ENCODE measurements at places on chromosomes 2 and 18.

DNA sequence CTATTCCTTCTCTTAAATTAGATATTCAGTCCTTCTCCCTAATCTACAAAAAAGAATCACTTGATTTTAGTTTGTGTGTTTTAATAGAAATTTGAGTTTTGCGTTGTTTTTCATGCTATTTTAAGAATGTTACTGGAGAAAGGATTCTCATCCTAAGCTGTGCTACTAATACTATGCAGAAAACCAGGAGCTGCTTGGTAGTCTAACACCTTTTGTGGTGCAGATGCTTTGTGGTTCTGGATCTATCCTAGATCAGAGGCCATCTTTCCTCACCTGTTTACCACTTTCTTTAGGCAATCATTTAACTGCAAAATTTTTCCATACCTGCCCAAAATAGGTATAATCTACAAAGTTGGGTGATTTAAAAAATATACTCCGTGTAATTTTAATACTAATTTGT is 823.6 kb downstream of the CPS1 start:
- no peak for DNase-seq

- no peak for DNase-seq
Measured at GRCh38 chr2:134348239-134348638, 94.4 kb downstream of the MGAT5 start.

DNA sequence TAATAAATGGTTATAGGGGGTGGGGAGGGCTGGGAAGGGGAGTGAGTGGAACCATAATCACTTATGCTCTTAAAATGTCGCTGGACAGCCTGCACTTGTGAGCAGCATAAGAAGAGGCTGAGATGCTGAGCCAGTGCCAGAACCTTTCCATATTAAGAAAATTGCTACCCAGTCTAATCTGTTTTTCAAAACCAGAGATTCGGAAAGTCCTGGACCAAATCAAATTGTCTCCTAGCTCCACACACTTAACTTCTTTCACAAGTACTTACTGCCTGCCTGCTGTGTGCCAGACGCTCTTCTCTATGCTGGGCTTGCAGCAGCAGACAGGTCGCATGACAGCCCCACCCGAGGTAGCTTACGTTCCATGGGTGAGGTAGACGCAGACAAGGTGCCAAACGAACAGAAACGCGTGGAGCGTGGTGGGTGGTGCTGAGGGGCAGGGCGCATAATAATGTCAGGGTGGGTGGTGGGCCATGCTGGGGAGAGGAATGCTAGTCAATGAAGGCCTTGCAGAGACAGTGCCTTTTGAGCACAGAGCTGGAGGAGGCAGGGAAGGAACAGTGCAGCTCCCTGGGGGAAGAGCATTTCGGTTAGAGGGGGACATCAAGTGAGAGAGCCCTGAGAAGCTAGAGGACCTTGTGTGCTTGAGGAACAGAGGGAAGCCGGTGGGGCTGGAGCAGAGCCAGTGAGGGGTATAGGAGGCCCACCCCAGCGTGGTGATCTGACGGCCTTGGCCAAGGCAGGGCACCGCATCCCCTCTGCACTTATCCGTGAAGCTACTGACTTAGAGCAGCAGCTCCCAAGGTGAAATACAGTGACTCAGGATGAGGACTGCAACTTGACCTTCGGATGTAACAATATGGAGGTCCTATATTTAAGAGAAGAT is 123.5 kb upstream of the DAPL1 start:
- DNase-seq, result no peak

DNA sequence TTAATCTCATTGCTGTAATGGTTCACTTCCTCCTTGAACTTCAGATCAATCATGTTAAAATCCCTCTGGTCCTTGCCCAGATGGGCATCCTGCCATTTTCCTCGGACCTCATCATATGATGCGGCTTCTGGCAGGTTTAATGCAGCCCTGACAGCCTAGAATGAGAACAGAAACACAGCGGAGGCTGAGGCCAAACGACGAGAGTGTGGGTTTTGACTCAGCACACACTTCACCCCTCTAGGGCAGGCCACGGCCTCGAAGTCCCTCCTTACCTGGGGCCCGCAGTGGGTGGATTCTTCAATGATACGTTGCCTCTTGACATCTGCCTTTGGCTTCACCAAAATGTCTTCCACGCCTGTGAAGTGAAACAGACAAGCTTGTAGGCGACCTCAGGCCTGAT is 56.8 kb downstream of the POLR1A start:
- no peak for DNase-seq

- DNase-seq, result no peak
Measured at GRCh38 chr2:172048508-172049503, 36.5 kb upstream of the DLX1 start.

GRCh38 chr2:50611351-50611871 is 420.5 kb downstream of the NRXN1 start:
- DNase-seq, result no peak

GRCh38 chr18:54805571-54806334 is 22.5 kb upstream of the RAB27B start:
- DNase-seq, result no peak

- no peak for DNase-seq
Measured at GRCh38 chr2:132426033-132426432, 9.4 kb downstream of the GPR39 start.

GRCh38 chr2:19138264-19138825 is 220.1 kb downstream of the OSR1 start:
- DNase-seq, result no peak

- DNase-seq, result no peak
Measured at GRCh38 chr18:56196495-56197225, 441.7 kb downstream of the TXNL1 start.

- no peak for DNase-seq
Measured at GRCh38 chr2:217868911-217869334, 133.9 kb downstream of the TNS1 start.

- DNase-seq, result no peak
Measured at GRCh38 chr18:10241579-10241978, 212.9 kb upstream of the APCDD1 start.

DNA sequence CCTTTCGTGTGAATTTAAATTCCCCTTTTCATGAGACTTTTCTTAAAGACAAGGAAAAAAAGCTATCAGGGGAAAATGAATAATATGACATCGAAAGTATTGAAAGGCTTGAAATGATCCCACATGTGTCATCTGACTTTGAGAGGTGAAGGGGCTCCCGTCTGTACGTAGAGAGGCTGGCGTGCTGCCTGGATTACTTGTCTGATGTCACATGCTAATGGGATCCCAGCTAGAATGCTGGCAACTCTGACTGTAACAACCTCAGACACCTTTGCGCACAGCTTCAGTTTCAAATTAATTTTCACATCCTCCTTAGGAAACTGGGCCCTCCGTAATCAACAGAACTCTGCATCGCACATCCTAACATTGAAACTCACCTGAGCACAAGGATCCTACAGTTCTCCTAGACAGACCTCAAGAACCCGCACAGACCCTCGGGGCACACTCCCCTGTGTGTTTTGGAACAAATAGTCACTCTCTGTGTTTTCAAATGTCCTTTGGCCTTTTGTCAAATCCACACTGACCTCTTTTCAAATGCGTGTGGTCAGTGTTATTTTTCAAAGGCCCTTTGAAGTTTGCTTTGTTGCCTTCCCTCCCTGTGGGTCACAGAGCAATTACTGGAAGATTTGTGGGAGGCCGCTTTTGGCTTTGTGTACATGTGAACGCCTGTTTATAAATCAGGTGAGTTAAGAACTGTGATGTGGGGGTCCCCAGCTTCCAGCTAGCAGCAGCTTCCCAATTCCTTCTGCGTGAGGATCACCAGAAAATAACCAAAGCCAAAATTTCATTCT is 65.9 kb downstream of the IL1R2 start:
- DNase-seq, result no peak

DNA sequence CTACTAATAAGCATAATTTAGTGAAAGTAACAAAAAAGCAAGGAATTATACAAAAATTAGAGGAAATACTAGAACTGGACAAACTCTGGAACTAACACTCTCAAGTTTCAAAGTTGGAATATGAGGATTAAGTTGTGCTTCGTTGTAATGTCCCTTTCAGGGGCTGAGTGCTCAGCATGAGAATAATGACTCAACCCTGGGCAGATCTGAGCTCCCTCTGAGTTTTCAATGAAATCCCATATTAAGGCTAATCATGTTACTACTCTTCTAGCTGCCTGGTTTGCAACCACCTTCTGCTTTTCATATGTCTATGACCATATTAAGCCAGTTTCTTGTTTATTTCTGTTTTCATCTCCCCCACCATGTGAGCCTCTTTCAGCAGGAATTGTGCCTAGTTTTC is 274.9 kb upstream of the LRRTM4 start:
- no peak for DNase-seq

DNA sequence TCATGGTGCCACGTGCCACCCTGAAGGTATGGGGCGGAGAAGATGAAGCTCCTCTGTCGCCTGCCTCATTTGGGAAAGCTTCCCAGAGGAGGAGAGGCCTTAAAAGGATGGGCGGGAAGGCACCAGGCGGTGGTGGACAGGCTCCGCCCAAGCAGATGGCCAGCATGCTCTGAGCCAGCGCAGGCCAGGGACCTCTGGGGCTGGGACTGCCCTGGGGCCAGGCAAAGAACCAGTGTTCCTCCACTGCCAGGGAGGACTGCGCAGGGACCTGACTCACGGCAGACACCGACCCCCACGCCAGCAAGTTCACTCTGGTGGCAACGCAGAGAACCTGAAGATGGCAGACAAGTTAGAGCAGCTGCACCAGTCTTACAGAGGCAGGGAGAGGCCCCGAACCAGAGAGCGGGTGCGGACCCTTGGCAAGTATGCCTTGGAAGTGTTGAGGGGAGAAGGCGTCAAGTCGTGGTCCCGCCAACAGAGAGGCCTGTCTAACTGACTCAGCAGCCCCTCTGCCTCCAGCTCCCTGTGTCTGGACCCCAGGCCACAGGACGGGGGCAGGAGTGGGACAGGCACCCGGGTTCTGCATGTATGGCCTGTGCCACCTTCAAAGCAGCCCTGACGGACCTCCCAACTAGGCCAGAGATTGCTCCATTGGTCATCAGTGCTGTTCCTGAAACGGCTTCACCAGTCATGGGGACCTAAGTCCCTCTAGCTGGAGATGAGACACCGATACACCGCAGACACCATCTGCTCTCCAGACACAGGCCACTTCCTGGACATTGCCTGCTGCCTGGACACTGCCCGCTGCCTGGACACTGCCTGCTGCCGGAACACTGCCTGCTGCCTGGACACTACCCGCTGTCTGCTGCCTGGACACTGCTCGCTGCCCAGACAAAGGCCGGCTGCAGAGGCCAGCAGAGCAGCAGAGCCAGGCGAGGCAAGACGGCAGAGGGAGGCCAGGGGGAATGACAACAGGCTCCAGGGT is 124.7 kb downstream of the HDAC4 start:
- DNase-seq, result no peak

DNA sequence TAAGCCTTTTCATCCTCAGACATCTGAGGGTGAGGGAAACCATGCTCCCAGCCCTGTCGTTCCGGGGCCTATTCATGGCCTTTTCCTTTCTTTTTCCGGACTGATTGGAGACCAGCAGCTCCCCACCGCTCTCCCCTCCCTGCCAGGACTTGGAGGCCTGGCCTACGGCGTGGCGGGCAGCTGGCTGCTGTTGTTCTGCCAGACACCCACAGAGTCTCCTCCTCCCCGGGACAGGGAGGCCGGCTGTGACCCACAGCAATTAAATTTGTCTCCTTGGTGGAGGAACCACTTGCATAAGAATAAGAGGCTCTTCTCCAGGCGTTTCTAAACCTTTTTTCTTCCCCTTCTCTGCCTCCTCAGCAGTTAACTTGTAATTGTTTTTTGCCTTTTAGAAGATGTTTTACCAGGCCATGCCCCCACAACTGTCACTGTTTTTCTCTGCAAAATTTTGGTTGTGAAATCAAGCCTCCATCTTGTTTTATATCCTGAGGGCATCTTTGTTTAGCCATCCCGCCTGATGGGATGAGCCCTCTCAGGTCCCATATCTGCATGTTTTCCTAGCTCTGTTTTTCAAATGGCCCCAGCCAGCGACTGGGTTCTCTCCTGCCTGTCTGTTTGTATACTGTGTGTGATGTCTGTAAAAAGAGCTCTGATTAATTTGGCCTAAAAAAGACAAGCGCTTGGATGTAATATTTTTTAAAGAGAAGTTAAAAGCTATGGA is 1060.0 kb upstream of the DDX18 start:
- DNase-seq, result no peak

GRCh38 chr2:193837111-193837738 is 1642.5 kb upstream of the TMEFF2 start:
- DNase-seq, result no peak

DNA sequence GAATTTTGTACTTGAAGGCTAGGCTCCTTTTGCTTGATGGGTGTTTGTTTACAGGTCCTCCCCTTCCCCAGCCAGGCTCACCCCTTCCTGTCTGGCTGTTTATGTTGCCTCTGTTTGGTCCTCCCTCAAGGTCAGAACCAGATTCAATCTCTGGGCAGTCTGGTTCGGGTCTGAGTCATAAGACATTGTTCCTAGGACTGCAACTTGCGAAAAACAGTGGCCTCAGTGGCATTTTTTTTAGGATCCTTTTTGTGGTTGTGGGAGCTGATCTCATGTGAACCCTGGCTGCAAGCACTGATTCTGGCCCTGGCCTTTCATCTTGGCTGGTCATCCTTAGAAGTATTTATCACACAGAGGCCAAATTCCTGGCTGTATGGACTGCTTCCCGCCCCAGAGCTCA is 370.4 kb downstream of the CLIP4 start:
- DNase-seq, result no peak

DNA sequence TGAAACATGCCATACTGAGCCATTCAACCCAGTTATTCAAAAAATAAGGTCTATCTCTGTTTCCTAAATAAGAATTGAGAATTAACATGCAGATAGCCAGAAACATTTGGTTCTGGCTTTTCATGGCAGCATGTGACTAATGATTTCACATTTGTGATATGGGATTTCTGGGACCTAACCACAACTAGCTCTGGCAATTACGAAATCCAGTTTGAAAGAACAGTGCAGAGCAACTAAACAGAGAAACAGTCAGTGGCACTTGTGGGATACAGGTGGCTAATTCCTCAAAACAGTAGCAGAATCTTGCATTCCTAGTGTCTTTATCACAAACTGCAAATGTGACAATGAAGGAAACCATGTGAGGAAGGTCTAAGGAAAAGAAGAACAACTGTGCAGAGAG is 637.8 kb upstream of the CHAC2 start:
- DNase-seq, result no peak

DNA sequence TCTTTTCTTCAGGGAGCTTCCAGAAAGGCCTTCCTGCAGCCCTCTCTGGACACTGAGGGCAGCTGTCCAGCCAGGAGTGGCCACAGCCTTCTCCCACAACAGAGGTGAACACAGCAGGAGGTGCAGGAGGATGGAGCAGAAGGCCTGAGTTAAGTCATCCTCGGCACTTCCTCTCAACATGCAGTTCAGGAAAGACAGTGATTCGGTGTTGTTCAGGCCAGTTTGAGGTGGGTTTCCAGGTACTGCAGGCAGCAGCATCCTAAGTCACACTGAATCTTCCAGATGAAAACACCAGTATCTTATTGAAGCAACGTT is 225.3 kb upstream of the PXDN start:
- DNase-seq, result no peak
